Stimulated activated CD4-positive, alpha-beta T cell treated with anti-CD3 and anti-CD28 coated beads, Interleukin-4, amount 100 ng/mL, for 1 hour (primary cell): ENCODE measurements at places on chromosomes 3 and 15.

DNA sequence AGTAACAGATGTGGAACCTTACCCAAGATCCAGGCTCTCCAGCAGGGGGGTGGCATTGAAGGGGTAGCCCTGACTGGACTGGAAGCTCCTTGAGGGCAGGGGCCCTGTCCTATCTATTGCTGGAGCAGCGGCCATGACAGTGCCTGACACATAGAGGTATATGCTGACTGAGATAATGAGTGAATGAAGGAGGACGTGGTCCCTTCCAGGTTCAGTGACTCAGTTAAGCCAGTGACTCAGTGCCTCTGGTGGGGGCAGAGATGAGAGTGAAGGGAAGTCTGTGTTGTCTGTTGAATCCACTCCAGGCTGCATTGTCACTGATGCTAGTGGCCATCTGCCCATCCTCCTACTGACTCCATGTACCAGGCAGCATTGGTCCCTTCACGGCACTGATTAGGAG, 13.0 kb upstream of the CTXND1 start:
- DNase-seq = peak; percentile 5

GRCh38 chr15:56821721-56822425, 88.6 kb upstream of the ZNF280D start:
- DNase-seq = peak; percentile 33

DNA sequence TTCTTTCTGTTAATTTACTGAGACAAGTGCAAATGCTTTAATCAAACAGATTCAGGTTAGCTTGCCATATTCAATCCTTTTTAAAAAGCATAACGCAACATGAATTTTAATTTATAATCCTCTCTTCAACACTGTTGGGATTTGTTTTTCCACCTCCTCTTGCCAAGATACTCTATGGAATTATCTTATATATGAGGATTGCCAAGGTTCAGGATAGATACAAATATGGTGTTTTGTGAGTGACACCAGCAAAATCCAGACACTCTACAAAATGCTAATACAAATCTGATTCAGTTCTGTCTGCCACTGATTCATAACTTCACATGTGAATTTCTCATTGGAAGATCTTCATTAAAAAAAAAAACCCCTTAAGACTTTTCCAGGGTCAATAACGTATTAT, 104.8 kb downstream of the FBN1 start:
- DNase-seq = no peak

GRCh38 chr15:73284090-73284716, 84.6 kb downstream of the HCN4 start:
- DNase-seq = no peak

- no peak for DNase-seq
Observed at GRCh38 chr3:66355997-66356396, 135.2 kb downstream of the SLC25A26 start.

GRCh38 chr15:88022716-88023115, 233.8 kb downstream of the NTRK3 start:
- DNase-seq = no peak

GRCh38 chr3:54104084-54104483, 18.3 kb upstream of the CACNA2D3 start:
- no peak for DNase-seq

DNA sequence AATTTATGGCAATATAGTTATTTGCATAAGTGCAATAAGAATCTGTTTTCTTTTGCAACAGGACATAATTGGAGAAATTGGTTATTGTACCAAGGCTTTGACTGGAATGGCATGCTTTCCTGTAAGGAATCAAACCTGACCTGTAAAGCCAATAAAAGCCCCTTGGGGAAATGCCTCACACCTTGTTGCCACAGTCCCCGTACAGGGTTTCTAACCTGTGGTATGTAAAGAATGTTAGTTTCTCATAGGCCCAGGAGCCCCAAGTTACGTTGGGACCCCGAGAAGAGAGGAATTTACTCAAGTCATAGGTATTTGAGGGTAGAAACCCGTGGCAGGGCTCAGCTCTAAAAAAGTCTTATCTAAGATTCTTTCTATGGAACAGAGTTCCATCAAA, 441.4 kb downstream of the IGSF11 start:
- no peak for DNase-seq

DNA sequence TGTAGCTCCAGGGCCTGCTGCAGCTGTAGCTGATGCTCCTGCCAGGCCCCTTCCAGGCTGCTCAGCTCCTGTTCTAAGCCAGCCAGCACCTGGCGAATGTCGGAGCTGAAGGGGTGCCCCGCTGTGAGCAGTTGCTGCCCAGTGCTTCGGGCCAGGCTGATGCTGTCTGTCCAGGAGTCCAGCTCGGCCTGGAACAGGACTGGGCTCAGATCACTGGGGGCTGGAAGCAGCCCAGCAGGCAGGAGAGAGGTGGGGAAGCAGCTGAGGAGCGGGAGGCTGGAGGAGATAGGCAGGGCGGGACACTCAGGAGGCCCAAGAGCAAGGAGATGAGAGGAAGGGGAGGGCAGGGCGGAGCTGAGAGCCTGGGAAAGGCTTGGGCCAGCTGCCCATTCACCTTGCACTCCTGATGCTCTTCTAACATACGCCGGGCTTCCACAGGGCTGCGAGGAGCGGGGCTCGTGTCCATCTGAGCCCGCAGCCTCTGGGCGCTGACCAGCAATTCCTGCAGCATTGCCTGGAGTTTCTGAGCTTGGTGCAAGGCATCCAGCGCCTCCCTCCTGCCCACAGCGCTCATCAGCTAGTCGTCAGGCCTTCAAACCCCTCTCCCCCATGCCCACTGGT, 23.2 kb downstream of the PLA2G4B start:
- no peak for DNase-seq

DNA sequence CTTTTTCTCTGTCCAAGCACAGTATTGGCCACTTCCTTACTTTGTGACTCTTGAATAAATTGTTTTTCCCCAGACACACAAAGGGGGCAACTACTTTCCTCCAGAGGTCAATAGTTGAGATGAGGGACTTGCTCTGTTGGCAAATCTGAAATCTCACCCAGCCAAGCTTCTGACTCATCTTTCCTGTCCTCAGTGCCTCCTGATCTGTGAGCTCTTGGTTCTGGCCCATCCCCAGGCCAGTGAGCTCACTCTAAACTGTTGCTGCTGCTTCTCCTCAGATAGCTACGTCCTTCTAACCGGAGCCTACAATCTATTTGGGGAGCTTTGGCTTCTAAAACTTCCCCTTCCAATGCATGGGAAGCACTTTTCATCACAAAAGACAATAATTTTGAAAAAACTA, 50.0 kb upstream of the NMD3 start:
- DNase-seq = no peak

DNA sequence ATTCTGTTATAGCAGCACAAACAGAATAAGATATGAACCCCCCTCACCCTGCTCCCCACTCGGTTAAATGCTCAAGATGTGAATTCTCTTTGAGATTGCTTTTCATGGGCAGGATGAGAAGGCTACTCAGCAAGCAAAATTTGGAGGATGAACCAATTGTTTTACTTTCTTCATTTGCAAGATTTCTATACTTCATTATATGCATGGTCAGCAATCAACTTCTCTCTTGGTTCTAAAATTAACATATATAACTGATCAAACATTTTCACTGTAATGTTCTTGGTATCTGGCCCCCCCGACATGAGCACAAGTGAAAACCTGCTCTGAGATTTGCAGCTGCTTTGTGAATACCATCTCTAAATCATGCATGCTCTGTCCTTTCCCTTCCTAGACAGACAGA, 556.1 kb upstream of the MDFIC2 start:
- DNase-seq = no peak

GRCh38 chr3:136819731-136820679, 1.1 kb downstream of the SLC35G2 start:
- peak; percentile 18 for DNase-seq

- DNase-seq = no peak
Observed at GRCh38 chr3:189375532-189375931, 203.8 kb downstream of the TPRG1 start.

- DNase-seq = no peak
Observed at GRCh38 chr3:38133209-38133556, 3.7 kb downstream of the ACAA1 start.

DNA sequence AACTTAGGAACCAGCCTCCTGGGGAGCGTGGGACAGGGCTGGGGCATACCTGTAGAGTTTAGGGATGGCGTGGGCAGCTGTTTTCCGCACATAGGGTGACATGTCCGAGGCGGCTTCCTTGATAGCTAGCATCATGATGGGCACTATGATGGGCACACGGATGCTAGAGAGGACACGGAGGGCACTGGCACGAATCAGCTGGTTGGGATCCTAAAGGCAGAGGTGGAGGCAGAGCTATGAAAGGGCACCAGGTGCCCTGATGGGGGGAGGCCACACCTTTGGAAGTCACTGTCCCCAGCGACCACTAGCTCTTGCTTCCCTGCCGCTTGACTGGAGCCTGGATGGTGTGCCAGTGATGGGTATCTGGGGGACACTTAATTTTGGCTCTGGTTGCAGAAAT, 28.3 kb downstream of the AP3B2 start:
- no peak for DNase-seq

GRCh38 chr15:41512940-41513505, 604 bp downstream of the LTK start:
- DNase-seq = no peak
